CD4-positive, alpha-beta T cell treated with Interleukin-6 at 100 ng/mL for 8 hours (primary cell): ENCODE measurements at places on chromosomes 4 and X.

GRCh38 chr4:110483516-110483915 is 7.6 kb downstream of the ENPEP start:
- DNase-seq = no peak

DNA sequence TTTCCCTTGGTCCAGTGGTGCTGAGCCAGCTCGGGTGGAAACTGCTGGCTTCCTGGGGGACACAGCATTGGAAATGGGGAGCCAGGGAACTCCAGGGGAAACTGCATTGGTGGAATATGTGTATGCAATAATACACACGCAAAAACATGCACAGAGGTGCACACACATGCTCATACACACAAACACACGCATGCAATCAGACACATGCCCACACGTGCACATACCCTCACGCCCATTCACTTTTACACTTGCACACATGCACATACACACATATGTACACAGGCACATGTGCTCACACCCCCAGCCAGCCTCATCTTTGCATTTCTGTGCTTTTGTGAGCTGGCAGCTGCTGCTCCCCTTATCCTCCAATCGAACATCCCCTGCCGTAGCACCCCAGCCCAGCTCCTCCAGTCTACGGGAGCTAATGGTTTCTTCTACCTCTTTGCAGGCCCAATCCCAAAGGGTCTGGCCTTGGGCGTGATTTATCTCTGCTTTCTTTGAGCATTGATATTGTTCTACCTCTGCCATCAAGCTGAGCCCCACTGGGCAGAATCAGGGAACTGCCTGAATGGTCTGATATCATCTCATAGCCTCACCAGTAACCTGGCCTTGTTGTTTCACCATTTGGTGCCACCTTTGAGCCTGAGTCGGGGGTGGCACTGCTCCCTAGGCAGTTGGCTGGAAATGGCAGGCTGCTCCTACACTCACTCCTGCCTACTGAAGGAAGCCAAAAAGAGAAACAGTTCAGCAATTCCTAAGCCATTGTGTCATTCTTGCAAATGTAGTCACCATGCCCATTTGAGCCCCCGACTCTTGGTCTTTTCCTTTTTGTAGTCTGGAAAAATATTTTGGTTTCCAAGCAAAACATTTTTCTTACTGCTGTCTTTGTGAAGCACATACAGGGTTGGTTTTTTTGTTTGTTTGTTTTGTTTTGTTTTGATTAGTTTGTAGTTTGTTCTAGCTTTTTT is 104.4 kb upstream of the MAMLD1 start:
- no peak for DNase-seq

GRCh38 chrX:77434962-77435361 is 12.2 kb upstream of the FGF16 start:
- no peak for DNase-seq

GRCh38 chr4:165537028-165537648 is 158.3 kb downstream of the CPE start:
- DNase-seq = peak; percentile 5

DNA sequence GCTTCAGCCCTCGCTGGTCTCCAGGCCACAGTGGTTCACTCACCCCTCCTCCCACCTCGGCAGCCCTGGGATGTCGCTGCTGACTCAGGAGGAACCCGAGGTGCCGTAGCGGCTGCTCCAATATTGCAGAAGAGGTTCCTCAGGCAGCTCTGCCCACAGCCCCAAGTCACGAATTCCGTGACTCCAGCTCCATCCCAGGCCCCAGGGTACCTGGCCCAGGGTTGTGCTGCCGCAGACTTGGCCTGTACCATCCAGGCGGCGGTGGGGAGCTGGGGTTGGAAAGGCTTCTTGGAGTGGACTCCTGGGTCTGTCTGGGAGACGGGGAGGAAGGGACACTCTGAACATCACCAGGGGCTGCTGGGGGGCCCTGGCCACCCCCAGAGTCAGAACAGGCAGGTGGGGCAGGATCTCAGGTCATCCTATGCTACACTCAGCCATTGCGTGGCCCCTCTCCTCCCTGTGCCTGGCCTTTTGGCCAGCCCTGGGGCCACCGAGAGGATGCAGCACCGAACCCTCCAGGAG is 728 bp upstream of the HGFAC start:
- no peak for DNase-seq

DNA sequence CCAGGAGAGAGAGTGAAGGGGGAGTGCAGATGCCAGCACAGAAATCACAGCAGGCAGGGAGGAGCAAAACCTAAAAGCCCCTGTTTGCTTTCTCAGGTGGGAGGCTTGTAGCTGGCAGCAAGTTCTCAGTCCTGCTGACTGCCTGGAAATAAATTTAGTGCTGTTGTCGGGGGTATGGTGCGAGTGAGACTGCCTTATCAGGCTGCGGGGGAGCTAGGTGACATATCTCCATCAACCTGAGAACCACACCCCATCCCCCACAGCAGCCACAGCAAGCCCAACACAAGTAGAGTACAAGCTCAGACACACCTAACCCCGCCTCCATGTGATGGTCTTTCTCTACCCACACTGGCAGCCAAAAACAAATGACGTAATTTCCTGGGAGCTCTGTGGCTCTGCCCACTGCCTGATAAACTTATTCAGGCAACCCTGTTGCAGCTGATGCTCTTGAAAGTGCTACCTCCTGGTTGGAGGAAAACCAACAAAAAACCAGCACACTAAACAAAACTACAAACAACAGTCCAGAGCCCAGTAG is 953.4 kb upstream of the NDST4 start:
- DNase-seq = no peak

DNA sequence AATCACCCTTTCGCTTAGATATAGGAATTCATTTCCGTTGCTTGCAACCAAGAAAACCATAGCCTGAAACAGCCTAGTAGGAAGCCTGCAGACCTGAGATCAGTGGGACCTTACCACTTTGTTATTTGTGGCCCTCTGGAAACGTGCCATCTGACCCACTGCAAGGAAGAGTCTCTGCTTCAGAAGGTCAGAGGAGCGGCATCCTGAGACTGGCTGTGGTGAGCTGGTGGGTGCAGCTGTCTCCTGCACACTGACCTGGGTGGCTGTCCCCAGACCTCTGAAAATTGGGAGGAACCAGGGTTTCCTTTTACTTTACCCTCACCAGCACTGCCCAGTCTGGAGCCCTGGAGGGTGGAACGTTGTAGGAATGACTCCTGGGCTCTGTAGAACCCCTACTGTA is 18.2 kb downstream of the SHROOM2 start:
- no peak for DNase-seq

GRCh38 chr4:85125688-85126087 is 159.2 kb upstream of the WDFY3 start:
- DNase-seq = no peak

DNA sequence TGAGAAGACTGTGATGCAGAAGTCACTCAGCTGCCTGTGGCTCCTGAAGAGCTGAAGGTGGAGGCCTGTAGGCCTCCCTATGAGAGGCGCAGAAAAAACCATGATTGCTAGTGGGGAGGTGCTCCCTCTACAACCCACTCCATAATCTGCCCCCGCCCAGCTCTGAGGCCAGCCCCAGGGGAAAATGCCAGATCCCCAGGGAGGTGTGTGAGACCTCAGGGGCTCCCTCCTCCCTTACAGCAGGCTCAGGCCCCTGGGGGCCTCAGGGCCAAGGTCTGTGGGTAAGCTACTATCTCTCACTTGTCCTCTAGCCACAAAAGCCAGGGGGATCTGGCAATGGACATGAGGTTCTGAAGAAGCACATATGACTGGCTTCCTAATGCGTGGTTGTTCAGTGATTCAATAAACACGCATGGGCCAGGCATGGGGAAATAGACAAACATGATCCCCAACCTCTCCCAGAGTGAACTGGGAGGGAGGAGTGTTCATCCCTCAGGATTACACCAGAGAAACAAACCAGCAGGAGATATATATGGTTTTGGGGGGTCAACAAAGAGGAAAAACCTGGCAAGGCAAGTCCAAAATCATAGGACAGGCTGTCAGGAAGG is 51.0 kb upstream of the MTM1 start:
- no peak for DNase-seq

- no peak for DNase-seq
Measured at GRCh38 chr4:7444314-7444713, 9.6 kb upstream of the PSAPL1 start.

- DNase-seq = no peak
Measured at GRCh38 chr4:174209341-174209740, 74.1 kb downstream of the FBXO8 start.

DNA sequence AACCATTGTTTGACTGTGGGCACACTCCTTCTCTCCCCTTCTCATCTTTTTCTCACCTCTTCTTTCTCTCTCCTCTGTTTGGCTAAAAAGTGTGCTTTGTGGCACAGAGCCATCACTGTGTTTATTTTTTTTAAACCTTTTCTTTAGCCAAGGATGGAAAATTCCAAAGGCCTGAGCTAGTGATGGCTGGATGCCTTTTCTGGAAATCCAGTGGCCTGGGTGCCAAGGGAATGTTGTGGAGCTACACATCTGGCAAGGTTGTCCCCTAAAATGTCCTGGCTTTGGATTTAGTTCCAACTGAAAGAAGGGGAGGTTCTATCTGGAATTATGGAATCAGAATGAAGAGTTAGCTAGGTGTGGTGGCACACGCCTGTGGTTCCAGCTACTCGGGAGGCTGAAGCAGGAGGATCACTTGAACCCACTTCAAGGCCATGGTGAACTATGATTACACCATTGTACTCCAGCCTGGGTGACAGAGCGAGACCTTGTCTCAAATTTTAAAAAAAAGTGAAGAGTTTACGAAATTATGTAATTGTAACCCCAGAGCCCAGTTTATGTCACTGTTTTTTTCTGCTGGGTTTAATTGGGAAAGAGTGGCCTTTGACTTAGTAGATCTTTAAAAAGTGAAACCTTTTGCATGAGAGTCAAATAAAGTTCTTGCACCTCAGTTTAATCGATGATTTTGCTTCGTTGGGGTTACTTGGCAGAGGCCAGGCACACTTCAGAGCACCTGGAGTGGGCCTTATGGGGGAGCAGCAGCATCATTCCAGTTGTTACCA is 17.7 kb downstream of the DOCK11 start:
- no peak for DNase-seq

DNA sequence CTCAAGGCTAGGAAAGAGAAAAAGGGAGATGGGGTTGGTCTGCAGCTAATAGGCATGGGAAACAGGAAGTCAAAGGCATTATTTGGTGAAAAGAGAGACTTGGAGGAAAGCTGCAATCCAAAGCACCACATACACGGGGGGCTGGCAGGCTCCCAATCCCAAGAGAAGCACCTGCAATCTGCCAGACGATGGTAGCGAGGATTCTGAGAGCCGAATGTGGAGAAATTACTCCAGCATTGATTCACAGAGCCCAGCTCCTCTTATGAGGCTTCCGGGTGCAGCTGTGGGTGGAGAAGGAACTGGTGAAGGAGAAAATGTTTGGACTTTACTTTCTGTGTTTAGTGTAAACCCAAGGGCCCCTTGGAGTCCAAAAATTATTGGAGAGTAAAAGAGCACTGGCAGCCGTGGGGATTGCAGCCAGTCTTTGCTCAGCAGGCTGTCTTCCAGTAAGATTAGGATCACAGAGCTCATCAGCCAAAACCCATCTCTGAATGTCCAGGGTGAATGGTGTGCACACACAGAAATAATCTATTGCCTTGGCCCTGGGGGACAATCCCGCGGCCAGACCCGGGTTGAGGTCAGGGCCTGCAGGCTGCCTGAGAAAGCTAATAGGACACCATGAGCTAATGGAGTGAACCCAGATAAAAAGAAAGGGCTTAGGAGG is 197.6 kb downstream of the KIT start:
- DNase-seq = no peak

DNA sequence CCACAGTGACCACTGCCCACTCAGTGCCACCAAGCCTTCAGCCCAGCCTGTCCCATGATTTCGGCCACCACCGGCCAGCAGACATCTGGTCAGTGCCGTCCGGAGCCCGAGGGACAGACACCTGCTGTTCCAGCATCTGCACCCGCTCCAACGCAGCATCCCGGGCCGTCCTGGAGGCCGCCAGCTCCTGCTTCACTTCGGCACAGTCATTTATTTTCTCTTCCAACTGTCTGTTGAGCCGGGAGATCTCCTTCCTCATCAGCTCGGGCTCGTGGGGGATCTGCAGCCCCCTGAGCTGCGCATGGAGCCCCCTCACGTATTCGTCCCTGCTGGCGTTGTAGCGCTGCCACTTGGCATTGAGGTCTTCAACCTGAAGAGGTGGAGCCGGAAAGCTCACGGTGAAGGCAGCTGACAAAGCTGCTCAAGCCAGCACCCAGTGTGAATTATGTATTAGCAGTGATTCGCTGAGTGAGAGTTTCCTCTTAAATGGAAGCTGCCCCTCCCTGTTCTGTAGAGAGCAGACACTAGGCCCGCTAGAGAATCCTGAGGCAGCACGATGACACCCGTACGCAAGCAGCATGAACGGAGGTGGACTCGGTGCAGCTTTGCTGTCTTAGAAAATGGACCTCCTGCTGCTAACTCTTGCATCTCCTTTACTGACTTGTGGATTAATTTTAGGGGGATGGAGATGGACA is 11.4 kb downstream of the TNIP2 start:
- no peak for DNase-seq

DNA sequence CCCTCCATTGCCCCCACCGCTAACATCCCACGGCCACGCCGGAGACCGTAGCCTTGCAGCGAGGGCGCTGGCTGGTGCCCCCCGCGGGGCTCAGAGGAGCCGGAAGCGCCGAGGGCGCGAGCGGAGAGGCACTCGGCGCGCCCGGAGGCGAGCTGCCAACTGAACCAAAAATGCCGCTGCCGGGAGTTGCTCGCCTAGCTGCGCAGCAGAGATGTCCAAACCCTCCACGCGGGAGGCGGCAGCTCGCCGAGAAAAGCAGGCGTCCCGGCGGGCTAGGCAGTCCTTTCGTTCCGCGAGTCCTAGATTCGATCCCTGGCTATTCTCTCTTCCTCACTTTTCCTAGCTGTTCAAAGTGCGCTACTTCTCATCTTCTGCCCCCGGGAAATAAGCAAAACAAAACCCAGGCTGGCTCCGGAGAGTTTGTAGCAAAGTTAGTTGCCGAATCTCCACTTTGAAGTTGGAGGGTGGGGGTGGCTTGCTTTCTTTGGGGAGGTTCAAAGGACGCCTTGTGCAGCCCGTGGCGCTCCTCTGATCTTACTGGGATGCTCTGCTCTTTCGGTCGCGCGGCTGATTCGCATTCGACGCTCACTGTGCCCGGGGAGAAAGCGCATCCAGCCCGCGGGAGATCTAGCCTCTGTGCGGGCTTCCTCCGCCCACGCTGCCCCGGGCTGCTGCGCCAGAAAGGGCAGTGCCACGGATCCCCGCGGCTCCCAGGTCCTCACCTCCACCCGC is 723 bp downstream of the NKX6-1 start:
- DNase-seq = no peak

GRCh38 chrX:150879855-150880807 is 18.3 kb downstream of the CD99L2 start:
- no peak for DNase-seq

DNA sequence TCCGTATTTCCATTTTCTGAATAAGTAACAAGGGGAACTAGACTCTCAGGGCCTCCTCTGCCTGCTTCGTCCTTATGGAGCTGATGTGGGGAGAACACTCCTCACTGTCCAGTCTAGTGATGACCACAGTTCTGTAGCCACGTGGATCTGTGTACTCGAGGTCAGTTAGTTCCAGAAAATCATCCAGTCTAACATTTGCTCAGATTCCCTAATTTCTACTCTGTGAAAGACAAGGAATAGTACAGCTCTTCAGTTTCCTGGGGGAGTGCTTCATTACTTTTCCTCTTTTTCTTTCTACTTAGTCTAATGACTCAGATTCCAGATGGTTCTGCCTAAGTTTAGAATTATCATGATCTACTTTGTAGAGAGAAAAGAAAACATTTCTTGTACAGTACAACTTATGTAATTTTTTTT is 82.6 kb downstream of the SORBS2 start:
- DNase-seq = no peak

- no peak for DNase-seq
Measured at GRCh38 chr4:185108669-185109068, 34.4 kb upstream of the SLC25A4 start.
